ENCODE measurements at places on chromosomes 1 and 21.
A peak's percentile ranks its signal among the peaks of the same experiment; 100 is the strongest.

DNA sequence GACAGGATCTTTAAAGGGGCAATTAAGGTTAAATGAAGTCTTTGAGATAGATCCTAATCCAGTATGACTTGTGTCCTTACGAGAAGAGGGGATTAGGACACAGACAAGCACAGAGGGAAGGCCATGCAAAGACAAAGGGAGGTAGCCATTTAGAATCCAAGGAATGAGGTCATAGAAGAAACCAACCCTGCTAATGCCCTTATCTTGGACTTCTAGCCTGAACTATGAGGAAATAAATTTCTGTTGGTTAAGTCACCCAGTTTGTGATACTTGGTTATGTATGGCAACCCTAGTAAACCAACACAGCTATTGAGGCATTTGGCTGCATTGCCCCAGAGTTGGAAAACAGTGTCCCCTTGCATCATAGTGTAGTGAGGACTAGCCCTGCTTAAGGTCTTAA is 121.3 kb downstream of the MAST2 start:
- peak; percentile 39 for DNase-seq

- DNase-seq: no peak
Observed at GRCh38 chr1:206904423-206905142, 7.3 kb downstream of the IL24 start.

DNA sequence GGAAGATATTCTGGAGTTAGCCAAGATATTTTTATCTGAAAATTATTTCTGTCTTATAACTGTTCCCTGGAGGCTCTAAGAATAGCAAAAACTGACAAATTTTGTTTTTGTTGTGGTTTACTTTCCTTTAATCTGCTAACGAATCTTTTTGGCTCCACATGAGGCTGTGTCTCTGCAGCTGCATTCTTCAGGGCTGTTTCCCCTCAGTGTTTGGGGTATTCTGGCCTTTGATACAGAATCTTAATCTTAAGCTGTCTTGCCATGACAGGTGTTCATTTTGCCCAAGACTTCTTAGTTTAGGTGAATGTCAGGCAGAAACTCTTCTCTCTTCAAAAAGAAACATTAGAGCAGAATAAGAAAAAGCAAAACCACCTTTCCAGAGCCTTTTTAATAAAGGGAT is 83.8 kb downstream of the GABPA start:
- DNase-seq: no peak

- no peak for DNase-seq
Observed at GRCh38 chr1:22237433-22238093, 94.7 kb upstream of the WNT4 start.

DNA sequence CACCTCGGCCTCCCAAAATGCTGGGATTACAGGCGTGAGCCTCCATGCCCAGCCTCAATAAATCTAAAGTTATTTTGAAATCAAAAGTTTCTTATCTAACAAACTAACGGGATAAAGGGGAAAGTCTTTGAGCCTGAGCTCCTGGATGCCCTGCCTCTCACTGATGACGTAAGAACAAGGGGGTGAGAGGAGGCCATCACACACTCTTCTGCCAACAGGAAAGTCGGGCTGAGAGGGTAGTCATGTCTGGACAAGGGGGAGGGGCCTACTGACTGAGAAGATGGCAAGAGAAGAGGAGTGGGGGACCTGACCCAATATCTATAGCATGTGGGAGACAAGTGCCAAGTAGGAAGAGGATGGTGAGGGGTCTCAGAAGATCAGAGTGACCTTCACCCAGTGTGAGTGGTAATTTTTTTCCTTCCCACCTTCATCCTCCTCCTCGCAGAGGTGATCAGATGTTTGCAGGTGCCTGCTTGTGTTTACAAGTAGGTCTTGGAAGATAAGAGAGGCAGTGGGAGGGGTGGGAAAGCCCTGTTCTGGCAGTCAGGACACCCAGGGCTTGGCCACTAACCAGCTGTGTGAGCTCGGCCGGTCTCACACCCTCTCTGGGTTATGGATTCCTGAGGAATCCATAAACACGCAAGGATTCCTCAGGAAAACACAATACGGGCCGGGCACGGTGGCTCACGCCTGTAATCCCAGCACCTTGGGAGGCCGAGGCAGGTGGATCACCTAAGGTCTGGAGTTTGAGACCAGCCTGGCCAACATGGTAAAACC is 9.6 kb downstream of the UQCRHL start:
- peak; percentile 48 for DNase-seq

GRCh38 chr1:17729909-17730308 is 25.2 kb upstream of the ACTL8 start:
- DNase-seq: no peak

DNA sequence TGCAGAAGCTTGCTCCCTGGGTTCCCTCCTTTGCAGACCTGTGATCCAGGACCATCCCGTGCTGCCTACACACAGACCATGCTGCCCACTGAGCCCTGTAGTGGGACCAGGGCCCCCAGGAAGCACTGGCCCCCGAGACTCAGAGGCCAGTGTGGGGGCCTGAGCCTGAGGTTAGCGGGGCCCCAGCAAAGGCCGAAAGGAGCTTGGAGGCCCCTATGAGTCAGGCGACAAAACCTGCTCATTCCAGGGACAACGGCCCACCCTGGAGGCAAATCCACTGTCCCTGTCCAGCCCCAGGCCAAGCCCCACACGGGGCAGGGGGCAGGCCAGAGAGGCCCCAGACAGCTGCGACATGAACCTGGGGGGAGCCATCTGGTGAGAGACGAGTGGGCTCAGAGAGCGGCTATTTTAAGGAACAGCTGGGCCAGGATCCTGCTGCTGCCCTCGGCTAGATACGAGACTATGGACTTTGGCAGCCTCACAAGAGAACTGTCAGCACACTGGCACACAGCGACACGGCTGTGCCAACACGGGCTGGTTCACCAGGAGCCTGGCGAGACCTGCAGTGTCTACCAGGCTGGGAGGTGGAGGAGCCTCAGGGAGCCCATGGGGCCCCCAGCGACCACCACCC is 74.7 kb downstream of the ARHGEF16 start:
- DNase-seq: no peak

GRCh38 chr1:97864615-97865014 is 56.2 kb downstream of the DPYD start:
- DNase-seq: no peak

DNA sequence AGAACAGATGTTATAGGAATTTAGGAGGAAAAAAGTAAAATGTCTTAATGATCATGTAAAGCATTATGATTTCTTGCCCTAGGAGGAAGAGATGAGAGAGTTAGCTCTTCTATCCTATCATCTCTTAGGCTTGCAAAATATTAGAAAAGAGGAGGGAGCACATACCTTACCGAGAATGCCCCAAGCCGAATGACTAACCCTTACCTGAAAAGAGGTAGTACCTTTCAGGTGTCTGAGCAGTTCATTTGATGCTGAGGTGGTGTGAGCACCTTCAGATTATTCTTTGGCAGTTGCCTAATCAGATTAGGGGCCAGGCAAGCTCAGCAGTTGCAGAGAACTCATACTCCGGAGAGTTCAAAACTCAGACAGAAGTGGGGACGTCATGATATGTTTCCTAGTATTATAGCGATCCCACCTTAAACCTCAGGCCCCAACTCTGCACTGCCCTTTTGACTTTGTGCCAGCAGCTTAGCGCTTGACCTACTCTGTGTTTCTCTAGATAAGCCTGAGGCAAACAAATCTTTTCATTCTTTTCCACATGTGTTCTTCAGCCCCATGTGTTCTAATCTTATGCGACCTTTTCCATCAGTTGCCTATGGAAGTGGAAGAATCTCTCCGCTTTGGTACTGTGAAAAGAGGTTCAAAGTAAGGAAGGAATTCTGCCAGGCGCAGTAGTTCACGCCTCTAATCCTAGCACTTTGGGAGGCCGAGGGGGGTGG is 52.5 kb downstream of the ATP2B4 start:
- DNase-seq: no peak

- DNase-seq: no peak
Observed at GRCh38 chr1:231364192-231364591, 26.1 kb downstream of the SPRTN start.

GRCh38 chr1:37294096-37294495 is 180.3 kb upstream of the ZC3H12A start:
- no peak for DNase-seq

DNA sequence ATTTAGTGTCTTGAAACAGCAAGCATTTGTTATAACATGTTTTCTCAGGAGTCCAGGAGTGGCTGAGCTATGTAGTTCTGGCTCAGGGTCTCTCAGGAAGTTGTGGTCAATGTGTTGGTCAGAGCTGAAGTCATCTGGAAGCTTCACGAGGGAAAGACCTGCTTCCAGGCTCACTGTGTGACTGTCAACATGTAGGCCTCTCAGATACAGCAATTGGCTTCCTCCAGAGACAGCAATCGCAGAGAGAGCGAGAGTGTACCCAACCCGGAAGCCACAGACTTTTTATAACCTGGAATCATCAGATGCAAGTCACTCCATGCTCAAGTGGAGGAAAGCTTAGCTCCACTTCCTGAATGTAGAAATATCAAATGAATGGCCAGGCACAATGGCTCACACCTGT is 40.9 kb downstream of the TNFRSF9 start:
- DNase-seq: peak; percentile 57

DNA sequence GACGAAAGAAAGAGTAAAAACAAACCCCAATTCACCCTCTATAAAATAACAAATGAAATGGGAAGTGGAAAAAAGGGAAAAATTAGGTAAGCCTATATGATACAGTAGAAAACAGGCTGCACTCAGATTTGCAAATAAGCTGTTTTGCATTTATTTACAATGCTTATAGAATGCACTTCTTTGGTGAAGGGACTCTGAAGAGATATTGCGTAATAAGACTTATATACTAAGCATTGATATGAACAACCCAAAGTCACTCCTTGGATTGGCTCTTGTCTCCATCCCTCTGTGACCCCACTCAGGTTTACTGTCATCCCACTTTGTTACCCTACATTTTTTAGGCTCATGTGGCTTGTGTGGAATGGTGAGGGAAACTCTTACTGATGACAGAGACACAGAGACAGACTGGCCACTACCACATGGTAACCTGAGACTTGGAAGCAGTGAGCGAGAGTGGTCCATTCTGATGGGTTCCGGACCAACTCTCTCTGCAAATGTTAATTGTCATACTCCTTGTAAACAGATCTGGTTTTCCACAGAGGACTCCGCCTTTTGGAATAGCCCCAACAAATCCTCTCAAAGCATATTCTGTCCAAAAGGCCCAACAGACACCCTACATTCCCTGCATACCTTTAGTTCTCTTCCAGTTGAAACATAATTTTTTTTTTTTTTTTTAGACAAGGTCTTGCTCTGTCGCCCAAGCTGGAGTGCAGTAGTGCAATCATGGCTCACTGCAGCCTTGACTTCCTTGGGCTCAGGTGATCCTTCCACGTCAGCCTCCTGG is 11.0 kb downstream of the GSTM5 start:
- DNase-seq: peak; percentile 50

DNA sequence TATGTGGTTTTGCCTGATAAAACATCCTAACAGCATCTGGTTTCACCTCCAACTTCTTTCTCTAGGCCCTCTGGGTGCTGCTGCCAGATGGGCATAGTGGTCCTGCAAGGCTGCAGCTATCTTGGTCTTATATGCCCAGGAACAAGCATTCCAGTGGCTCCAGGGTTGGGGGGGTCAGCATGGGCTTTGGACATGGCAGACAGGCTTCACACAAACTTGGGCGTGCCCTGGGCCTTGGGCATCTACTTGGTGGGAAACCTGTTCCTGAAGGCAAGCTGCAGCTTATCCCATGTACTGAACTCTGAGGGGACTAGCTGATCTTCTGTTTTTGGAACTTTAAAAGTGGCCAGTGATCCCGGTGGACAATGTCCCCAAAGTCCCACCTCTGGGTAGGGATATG is 54.9 kb upstream of the ZNF678 start:
- DNase-seq: no peak

DNA sequence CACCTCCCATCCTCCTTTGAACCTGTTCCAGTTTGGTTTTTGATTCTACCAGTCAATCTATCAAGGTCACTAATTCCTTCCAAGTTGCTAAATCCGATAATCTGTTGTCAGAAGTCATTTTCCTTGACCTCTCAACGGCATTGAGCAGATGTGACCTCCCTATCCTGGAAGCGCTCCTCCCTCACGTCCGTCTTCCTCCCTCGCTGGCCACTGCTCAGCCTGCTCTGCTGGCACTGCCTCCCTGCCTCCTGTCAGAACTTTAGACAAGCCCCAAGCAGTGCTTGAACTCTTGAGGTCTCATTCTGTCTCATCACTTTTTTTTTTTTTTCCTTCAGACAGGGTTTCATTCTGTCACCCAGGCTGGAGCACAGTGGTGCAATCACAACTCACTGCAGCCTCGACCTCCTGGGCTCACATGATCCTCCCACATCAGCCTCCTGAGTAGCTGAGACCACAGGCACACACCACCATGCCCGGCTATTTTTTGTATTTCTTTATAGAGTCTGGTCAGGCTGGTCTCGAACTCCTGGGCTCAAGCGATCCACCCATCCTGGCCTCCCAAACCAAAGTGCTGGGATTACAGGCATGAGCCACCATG is 4.4 kb upstream of the ACOT7 start:
- no peak for DNase-seq

DNA sequence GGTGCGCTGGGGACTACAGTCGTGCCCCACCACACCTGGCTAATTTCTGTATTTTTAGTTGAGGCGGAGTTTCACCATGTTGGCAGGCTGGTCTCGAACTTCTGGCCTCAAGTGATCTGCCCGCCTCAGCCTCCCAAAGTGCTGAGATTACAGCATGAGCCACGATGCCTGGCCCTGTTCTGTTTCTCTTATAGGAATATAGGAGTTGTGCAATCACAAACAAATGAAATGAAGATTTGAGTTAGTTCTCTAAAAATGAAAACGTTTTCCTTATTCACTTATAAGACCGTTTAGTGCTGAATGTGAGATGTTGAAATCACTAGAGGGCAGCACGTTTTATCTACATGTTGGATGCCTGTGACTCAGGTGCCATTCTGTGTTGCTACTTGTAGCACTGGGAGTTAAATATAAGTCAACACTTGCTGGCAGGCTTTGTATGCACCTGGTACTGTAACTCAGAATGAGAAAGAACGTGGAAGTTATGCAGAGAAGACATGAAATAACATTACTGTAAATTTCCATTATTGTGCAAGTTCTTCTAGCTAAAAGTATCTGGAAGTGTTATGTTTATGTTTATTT is 45.8 kb downstream of the MIGA1 start:
- peak; percentile 64 for DNase-seq

- DNase-seq: no peak
Observed at GRCh38 chr1:65281846-65282245, 27.5 kb upstream of the DNAJC6 start.

DNA sequence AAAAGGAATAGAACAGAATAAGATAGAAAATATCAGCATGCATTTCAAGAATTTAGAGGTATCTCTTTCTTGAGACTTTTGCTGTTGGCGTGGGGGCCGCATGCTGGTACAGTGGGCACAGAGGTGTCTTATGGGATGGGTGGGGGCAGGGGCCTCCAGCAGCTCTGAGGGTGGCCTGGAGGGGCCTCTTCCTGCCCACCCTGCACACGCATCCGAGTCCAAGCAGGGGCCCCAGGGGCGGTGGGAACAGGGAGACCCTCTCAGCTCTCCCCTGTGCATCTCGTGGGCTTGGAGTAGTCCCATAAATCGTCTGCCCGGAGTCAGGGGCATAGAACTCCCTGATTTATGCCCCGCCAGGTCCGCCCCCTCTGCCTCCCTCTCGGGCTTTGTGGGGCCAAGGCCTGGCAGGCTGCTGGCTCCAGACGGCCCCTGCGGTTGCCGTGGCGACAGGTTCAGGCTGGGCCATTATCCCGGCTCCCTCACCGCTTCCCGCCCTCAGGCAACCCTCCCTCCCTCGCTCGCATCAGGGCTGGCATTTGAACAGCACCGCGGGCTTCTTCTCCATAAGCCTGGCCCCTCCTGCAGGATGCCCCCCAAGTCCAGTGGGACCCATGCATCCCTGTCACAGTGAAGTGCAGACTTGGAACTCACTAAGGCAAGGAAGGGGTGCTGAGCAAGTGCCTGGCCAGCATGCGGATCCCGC is 133.2 kb upstream of the ZBTB40 start:
- peak; percentile 25 for DNase-seq

All from EL (cell line).